ENCODE measurements at places on chromosomes 7 and 10.

DNA sequence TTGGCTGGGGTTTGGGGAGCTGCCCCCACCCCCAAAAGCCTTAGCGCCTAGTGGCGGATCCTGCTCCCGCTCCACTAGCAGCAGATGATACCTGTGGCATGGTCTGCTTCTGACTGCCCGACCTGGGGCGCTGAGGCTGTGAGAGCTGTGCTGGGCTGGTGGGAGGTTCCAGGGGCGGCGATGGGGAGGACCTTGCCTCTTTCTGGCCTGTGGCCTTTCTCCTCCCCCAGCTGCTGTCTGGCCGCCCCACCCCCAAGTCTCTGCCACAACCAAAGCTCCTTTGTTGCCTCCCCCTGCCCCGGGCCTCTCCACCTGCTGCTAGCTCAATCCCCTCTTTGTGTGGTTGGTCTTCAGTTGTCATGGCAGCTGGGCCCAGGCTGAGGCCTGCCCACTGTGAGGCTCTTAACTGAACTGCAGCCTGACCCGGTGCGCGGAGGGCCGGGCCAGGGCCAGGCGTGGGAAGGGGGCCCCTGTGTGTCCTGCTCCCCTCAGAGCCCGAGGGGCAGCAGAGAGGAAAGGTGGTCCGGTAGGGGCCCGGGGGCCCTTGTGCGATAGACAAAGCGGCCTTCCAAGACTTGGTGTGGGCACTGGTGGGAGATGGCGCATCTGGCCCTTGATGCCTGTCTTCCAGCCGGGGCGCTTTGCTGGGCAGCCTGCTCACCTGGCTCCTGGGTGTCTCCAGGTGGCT, 4.7 kb downstream of the ZNF775 start:
- DNase-seq: no peak

DNA sequence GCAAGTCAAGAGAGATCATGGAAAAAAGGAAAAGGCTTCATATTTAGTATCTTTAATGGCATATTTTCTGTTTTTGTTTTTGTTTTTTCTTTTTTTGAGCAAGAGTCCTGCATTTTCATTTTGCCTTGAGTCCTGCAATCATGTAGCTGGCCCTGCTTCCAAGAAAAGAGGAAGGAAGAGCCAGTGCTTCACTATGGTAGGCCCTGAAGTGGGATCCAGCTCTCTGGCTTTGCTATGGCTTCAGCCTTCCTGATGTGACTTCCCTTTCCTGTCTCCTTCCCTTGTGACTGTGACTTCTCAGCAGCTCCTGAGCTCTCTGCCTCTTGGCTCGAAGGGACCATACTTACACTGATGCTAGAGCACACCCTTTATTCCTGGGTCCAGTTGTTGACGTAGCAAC, 512.3 kb downstream of the INHBA start:
- no peak for DNase-seq

- no peak for DNase-seq
Measured at GRCh38 chr10:100982916-100983830, 4.1 kb downstream of the MRPL43 start.

DNA sequence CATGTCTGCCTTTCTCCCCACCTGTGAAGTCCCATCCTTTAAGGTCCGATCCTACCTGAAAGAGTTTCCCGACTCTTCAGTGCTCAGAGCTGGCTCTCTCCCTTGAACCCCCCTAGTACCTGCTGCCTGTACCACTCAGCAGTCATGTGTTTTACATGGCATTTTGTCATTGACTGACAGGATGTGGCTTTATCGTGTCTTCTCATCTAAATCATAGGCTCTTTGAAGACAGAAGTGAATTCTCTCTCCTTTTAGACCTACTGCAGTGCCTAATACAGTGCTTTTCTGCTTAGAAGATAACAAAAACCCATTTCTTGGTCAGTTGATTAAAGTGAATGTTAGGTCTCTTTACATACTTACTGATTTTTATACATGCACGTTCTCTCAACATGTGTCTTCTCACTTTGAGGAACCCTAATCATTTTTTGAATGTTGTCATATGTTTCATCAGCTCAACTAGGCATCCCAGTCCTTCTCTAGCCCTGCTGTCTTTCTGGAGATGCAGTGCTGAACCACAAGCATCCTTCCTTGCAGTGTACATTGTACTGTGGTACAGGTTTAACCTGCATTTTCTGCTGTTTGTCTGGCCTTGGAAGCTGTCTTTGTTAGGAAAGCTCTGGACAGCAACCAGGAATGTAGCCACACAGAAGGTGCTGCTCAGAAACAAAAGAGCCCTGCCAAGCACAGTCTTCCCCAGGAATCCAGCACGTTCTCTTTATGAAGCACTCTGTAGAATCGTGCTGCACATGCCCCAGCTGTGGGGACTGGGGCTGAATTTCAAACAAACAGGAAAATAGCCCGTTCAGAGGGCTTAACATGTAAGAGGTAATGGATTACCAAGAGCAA, 28.1 kb upstream of the LRRC4 start:
- no peak for DNase-seq

DNA sequence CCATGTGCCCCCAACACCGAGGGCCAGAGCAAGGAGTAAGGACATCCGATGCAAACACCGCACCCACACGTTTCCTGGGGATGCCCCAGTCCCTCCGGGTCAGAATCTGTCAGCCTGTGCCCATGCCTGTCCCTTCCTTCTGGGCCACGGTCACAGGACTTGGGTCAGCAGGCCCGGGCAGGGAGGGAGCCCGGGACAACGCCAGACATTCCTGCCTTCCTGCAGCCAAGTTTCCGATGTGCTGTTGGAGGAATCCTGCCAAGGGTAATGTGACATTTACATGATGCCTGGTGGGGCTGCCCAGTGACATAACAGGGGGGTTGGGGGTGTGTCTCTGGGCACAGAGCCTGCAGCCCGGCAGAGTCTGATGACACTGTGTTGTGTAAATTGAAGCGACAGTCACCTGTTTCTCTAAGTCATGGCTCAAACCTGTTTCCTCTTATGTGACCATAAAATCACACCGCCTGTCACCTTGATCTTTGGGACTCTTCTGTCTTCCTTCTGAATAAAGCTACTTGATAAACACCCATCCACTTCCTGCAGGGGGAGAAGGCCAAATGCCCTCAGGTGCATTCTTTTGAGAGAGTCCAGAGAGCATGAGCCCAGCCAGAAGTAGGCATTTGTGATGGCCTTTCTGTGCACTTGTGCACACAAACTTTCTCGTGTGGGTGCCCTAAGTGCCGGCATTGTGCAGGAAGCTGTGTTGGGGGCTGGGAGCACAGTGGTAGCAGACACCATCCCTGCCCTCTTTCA, 175.3 kb upstream of the RHEB start:
- DNase-seq: no peak

GRCh38 chr7:77665161-77665560, 31.1 kb upstream of the RSBN1L start:
- DNase-seq: no peak

DNA sequence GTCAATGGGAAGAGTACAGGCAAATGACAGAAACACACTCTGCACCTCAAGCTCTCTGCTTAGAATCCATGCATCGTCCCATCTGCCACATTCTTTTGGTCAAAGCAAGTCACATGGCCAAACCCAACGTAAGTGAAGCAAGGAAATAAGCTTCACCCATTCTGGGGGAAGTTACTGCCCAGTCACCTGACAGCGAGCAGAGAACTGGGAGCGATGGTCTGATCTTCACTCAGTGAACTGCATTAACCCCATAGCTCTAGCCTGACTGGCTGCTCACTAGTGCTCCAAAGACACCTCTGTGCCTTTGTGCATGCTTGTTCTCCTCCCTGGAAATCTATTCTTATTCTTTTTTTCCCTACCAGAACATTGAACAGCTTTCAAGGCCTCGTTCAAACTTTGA, 89.9 kb downstream of the APBB1IP start:
- DNase-seq: no peak

GRCh38 chr7:150515248-150516147, 826 bp downstream of the GIMAP7 start:
- DNase-seq: no peak

DNA sequence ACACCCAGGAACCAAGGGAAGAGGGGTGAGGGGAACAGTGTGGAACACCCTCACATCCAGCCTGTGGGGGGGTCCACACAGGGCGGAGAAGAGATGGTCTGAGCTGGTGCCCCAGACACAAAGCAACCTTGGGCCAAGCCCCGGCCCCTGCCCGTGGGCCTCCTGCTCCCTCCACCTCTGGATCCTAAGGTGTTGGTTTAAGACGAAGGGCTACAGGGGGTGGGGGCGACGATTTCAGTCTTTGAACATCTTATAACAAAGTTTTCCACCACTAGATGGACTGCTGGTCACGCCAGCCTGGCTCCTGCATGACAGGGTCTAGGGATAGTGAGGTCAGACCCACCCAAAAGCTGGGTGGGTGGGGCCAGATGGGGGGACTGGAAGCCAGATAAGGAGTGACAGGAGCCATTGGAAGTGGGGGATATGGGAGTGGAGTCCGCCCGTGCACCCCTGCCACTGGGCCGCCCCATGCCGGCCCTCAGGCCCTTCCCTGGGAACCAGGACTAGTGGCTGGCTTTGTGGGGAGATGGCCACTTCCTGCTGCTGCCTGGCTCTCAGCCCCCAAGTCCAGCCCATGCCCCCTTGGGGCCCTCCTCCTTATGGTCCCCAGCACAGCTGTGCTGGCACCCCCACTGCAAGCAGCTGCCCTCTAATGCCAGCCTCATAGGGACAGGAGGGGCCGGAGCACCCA, 98.4 kb downstream of the RGS10 start:
- no peak for DNase-seq

DNA sequence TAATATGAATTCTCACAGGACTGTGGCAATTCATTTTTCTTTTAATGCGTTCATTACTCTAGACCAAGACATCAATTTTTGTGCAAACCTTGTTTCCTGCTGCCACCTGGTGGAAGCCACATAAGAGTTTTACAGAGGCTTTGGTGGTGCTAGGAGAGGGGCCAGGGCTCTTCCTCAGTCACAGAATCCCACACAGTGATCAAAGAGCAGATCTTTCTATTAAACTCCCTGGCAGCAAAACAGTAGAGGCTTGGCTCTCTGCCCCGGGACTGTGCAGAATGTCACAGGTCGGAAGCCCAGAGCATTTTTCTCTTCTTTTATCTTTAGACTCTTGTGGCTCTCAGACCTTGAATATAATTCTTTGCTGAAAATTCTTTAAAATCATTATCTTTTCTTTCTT, 506.4 kb upstream of the C7orf33 start:
- peak; percentile 37 for DNase-seq

- DNase-seq: no peak
Measured at GRCh38 chr7:45163692-45164052, 6.1 kb downstream of the RAMP3 start.

- DNase-seq: no peak
Measured at GRCh38 chr10:118101501-118101900, 54.8 kb upstream of the RAB11FIP2 start.

DNA sequence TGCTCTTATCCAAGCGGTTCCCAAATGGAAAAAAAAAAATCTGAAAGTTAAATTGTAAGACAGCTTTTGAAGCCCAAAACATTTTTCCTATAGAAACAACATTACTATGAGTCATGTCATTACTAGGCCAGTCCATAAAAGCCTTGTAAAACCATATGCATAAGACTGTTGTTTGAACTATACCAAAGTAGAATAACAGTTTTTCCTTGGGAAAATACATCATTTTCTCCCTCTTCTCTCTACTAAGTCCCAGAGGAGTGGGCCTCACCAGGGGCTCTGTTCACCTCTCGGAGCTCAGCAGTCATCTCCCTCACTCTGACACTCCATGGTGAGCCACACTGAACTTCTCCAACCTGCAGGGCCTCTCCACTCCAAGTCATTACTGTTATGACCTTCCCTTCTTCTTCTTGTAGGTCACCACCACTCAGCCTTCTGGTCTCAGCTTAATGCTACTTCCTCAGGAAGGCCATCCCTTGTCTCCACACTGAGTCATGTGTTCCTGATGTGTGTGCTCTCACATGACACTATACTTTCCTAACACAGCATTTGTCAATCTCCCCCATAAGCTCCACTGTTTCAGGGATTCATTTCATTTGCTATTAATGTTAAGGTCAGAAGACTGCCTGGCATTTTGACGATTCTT, 32.5 kb downstream of the ZNF438 start:
- DNase-seq: no peak

DNA sequence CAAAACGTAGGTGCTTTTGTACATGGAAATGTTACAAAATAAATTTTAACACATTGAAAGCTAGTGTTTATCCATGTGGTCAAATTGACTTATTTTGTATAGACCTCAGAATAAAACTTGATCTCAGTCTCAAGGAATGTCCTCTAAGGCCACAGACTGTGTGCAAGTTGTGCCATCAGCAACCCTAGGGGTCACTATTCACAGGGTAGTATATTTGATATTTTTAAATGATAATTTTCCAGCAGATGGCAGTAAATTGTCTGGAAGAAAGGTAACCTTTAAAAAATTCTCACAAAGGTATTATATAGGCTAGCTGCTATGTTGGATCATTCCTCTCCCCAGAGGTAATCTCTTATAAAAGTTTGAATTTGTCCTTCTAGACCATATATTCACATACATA, 12.9 kb upstream of the SNX10 start:
- DNase-seq: no peak

DNA sequence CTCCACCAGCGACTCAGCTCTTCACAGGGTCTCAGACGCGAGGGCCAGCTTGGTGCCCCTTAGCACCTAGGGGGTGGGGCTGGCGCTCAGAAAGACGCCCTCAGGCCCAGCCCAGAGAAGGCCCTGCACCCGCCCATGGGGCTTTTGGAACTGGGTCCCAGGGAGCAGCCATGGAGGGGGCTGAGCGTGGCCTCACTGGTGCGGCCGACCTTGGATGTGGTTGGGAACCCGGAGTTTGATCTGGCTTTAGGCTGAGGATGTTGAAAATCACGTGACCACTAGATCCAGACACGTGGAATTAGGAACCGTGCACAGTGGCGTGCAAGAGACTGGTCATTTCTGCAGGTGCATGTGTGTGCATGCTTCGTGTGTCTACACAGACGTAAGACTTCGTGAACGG, 185.4 kb downstream of the DNAJB6 start:
- no peak for DNase-seq

DNA sequence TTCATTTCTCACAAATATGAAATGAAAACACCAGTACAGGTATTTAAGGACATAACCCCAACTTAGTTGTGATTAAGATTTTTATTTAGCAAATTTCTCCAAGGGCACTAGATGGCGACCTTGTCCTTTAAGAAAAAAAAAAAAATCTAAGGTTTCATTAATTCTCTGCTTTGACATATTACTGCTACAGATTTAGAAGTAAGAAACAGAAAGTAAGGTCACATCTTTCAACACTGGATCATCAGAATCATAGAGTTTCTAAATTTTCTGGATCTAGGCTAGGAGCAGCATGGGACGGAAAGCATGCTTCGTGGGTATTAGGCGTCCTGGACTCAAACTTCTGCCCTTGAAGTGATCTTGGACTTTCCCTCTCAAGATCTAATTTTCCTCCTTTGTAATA, 85.5 kb upstream of the PRKG1 start:
- DNase-seq: no peak

DNA sequence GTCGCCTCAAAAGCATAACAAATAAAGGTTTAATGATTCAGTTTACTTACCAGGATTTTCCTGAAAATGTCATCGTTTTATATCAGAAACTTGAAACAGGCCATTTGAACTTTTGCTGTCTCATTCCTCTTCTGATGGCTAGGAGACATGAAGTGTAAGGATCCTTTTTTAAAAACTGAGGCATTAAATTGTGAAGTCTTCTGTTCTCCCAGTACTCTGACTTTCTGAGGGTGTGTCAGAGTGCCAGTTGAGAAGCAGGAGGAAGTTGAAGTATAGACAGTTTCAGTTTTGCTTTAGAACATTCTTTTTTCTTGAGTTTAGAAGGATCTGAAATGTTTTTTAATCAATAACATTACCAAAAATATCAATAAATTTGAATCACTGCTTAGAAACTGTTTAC, at the start of gene SAMD9L:
SAMD9L (minus strand) TSS at position 242 of the 400 bp plus-strand sequence. CDS start 12,414 bp downstream, outside the sequence.
- DNase-seq: no peak

Measured in NCI-H1048 (cell line).